ENCODE measurements at places on chromosomes 7 and 10.
A peak's percentile ranks its signal among the peaks of the same experiment; 100 is the strongest.

GRCh38 chr7:51025668-51026067 is 243.0 kb upstream of the GRB10 start:
- DNase-seq, result no peak

DNA sequence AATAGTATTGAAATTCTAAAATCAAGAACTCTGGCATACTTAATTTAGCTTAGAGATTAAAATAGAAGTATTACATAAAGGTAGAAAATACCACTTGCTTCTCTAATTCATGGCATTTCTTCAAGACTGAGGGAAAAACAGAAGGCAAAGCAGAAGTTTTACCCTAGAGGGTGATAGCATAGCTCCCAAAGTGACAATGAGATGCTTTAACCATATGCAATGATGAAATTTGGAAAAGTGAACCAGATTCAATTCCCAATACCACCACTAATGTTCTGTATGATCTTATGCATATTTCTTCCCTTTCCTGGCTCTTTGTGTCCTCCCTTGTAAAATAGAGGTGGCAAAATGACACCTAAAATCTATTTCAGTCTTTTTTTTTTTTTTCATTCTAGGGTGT is 225.8 kb upstream of the PCLO start:
- no peak for DNase-seq

- DNase-seq, result no peak
Observed at GRCh38 chr10:87550741-87551140, 46.0 kb downstream of the MINPP1 start.

GRCh38 chr10:68406111-68406814 is 814 bp downstream of the RUFY2 start:
- DNase-seq, result no peak

- DNase-seq, result no peak
Observed at GRCh38 chr7:105164751-105165150, 150.7 kb downstream of the KMT2E start.

DNA sequence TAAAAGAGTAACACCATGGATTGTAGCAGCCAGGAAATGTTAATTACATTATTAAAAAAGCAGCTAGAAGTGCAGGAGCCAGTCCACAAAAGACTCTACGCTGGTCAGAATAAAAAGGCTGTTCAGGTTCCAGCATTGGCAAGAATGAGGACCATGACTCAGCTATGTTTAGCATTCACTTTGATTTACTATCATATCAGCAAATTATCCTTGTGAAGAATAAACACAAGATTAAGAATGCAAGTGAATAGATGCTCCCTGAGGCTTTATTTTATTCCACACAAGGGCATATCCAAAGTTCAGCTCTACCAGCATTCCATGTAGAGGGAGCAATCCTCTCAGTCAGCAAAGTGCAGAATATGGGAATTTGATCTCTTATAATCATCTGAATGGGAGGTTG is 13.6 kb downstream of the DGKB start:
- no peak for DNase-seq

DNA sequence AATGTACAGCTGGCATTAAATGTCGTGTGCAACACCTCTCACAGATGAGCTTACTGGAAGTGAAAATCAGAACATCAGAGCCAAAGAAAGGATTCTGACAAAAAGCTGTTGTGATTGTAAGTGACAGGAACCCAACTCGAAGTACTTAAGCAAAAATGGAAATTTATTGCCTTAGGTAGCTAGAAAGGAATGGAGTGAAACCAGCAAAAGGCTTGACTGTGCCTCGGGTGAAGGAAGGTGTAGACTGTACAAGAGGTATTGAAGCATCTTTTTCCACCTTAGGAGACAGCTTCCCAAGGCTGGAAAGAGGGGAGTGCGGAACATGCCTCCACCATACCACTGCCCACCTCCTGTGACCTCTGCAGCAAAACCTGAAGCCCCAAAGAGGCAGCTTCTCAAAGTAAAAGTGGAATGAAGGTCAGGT is 27.3 kb upstream of the ITGB1 start:
- DNase-seq, result no peak

DNA sequence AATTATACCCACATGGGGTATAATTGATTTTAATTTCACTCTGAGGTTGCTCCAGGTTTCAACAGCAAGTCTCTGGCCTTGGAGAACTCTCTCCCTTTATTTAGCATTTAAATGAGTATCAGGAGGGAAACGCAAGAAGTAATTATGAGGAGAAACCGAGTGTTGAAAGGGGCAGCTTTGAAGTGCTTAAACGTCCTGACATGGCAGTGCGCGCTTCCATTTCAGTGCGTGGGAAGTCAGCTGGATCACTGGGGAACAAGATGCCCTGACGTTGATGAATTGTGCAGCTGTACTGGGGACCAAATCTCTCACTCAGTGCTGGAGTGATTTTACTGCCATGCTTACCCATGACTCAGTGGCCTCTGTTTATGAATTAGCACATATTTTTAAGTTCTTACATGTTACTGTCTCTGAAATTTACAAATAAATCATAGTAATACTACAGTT is 106.0 kb upstream of the PRR15 start:
- DNase-seq, result no peak

DNA sequence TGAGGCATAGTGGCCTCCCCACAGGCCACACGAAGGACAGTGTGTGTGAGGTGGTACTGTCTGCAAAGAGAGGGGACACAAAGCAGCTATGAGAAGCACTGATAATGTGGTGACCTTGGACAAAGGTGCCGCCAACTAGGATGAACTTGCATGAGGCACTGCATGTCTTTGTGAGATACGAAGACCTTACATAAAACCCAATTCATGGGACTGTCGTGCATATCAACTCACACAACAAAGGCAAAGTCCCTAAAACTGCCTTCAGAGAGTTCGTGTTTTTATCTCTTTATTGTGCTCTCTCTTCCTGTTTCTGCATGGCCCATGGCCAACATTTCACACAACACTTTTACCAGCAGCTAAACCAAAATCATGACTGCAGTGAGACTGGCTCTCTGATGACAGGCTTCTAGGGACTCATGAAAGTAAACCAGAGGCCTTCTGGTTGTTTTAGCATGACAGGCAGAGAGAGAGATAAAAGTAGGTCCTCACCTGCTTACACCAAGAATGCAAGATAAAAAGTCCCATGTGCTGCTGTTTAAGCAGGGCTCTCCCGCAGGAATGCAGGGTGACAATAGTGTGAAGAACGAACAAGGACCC is 347.8 kb downstream of the ELMO1 start:
- DNase-seq, result peak; percentile 6

DNA sequence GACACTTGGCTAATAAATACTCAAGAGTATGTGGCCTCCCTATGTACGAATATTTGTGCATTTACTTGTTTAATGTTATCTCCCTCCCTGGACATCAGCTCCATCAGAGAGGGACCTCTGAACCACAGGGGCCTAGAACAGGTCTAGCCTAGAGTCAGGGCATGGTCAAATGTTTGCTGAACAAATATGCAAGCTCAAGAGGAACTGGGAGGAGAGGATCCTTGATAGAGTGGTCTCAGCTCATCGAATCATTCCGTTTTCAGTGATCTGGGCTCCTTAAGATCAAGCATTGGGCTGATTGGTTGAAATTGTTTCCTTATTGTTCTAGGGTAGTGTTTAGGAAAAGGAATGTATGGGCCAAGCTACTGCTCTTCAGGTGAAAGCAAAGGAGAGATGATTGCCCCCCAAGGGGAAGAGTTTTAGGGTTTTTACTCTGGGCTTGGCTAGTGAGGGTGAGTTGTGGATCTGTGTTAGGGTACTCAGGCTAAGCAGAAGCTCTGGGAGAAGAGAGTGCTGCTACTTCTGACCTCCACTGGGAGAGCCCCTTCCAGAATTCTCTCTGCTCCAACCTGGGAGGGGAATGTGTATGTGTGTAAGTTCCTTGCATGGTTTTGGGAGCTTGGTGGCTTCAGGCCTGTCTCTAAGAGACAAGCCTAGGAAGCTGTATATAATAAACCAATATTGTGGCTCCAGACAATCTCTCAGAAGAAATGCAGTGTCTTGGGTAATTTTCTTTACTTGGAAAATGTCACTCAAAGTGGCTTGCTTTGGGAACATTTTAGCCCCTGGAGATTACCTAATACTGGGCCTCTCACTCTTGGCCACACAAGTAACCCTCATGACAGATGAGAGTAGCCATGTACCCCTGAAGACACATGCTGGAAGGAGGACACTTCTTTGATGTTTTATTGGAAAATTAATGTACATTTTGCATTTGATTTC is 110.0 kb downstream of the EMX2 start:
- no peak for DNase-seq

DNA sequence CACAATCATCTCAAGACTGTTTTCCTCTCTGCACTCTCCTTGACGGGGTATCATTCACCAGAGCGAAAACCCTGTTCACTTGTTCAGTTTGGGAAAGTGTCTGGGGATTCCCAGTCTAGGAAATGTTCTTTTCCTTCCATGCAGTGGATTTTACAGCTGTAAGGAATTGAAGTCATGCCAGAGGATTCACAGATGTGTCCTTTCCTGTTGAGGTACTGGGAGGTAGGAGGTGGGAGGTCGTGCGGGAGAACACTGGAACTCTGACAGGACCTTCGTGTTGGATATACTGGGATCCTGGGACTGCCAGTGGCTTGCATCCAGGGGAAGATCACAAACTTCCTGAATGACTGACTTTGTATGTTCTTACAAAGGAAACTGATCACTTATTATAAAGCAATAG is 185.5 kb downstream of the BMPER start:
- DNase-seq, result no peak

- DNase-seq, result peak; percentile 70
Observed at GRCh38 chr10:113961182-113962031, 82.3 kb upstream of the ADRB1 start.

- no peak for DNase-seq
Observed at GRCh38 chr10:27599546-27599945, 95.4 kb downstream of the RAB18 start.

DNA sequence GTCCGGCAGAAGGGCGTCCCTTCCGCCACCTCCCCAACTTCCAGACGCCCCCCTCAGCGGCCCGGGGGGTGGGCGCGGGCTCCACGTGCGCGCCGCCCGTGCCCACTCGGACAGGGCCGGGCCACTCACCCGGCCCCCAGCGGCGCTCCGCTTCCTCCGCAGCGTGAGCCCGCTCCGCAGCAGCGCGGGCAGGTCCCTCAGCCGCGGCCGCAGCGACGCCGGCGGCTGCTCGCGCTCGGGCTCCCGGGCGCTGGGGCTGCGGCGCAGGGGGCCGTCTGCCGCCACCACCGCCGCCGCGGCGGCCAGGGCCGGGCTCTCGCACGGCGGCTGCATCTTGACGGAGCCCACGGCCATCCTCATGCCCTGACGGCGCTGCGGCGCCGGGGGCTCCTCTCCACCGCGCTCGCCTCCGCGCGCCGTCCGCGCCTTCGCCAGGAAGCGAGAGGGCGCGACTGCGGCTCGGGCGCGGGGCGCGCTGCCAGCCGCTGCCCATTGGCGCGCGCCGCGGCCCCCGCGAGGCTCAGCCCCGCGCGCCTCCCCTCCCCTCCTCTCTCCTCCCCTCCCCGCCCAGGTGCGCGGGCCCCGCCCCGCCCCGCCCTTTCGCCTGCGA is at the start of gene RAPGEF5:
Gene RAPGEF5 (minus strand): TSS at position 454 of the 610 bp plus-strand sequence. CDS start 94 bp downstream, at position 360.
- DNase-seq, result no peak

- no peak for DNase-seq
Observed at GRCh38 chr7:17010637-17011300, 129.0 kb upstream of the AGR3 start.

GRCh38 chr10:2210088-2210487 is 472.8 kb upstream of the ADARB2 start:
- no peak for DNase-seq

DNA sequence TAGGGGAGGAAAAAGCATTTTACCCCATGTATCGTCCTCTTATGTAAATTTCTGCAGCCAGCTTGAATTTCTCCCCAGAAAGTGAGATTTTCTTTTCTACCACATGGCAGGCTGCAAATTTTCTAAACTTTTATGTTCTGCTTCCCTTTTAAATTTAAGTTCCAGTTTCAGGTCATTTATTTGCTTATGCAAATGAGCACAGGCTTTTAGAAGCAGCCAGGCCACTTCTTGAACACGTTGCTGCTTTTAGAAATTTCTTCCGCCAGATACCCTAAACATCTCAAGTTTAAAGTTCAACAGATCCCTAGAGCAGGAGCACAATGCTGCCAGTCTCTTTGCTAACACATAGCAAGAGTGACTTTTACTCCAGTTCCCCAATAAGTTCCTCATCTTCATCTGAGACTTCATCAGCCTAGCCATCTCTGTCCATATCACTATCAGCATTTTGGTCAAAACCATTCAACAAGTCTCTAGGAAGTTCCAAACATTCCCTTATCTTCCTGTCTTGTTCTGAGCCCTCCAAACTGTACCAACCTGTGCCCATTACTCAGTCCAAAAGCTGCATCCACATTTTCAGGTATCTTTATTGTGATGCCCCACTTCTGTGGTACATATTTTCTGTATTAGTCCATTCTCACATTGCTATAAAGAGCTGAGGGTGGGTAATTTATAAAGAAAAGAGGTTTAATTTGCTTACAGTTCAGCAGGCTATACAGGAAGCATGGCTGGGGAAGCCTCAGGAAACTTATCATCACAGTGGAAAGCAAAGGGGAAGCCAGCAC is 16.3 kb downstream of the EZH2 start:
- DNase-seq, result no peak

- DNase-seq, result peak; percentile 16
Observed at GRCh38 chr7:100745184-100745583, 11.8 kb downstream of the ZAN start.

DNA sequence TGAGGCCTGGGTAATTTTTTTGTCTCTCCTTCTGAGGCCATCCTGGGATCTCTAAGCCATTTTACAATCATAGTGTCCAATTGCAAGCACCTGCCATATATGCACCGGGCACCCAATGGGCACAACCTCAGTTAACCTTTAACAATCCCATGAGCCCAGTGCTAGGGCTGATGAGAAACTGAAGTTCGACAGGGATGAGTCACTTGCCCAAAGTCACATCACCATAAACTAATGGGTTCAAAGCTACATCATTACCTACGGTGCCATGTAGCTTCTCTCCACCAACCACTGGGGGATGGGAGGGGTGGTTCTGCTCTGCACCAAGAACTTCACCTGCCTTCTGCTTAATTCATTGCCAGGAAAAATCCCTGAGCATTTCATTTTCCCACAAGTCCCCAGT is 95.8 kb upstream of the ZNF716 start:
- no peak for DNase-seq

GRCh38 chr10:29317423-29318021 is 28.7 kb downstream of the LYZL1 start:
- no peak for DNase-seq
